ENCODE measurements at places on chromosomes 3 and 15.

DNA sequence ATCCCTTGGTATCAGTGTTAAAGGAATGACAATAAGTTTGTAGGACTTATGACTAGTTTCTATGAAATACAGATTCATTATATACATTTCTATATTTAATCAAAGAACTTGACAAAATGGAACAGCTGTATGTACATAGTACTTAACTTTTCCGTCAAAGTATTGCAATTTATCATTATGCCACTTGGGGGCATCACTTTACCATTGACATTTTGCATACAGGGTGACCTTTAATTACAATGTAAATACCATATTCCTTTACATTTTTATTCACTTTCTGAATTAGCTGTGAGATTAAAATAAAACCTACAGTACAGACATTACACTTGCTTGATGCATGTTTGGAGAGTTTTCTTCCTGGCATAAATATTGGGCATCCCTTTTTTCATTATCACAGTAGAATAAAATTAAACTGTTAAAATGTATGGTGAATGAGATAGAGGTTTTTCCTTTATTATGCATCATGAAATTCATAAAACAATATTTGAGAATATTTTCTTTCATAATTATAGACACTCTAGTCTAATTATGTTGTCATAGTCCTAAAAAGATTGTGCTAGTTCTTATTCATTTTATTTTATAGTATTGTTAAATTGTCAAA lies 6.9 kb downstream of the NEK11 start:
- DNase-seq: no peak

- DNase-seq: no peak
Measured at GRCh38 chr15:53434174-53434678, 325.2 kb downstream of the WDR72 start.

DNA sequence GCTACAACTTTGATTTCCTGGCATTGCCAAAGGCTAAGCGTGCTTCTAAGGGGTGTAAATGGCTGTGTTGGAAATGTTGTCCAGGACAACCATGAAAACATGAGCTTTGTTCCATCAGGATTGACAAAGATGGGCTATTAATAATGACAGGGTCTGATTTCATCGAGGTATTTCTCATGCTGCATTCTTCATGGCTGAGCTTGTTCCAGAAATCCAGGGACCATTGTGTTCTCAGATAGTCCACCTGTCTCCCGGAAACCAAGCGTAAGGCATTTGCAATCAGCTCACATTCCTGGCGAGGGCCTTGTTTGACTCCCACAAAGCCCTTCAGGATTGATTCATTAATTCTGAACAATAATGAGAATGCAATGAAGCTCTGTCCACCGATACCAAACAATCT lies 111.3 kb downstream of the CD47 start:
- no peak for DNase-seq

DNA sequence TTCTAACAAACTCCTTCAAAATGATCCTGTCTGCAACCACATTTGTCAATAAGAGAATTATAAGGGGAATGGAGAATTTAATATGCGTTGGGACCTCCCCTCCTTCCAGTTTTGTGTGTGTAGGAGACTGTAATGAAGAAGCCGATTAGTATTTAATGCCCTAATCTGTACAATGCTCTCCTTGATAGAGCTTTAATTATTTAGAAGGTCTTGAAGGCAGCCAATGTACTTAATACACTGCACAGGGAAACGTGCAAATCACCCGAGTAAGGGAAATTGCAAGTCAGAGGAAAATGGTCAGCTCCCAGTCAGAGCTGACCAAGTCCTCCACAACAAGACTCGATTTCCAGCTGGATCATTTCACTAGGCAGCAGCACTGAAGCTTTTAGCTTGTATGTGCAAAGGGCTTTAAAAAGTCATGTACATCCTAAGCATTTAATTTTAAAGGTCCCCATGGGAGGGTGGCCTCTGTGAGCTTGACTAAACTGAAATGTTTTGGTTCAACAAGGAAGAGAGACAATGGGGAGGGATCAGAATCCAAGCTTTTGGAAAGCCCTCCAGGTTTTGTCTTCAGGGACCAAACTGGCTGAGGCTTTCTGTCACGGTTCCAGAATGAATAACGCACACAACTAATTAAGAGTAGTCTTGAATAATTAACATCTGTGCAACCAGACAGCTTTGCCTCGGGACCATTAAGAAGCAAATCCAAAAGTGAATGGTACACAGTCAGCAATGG lies 159.8 kb upstream of the MITF start:
- no peak for DNase-seq

GRCh38 chr3:46187341-46187700 lies 20.8 kb downstream of the CCR1 start:
- DNase-seq: no peak

- DNase-seq: no peak
Measured at GRCh38 chr3:134309987-134310700, 59.5 kb upstream of the RYK start.

- no peak for DNase-seq
Measured at GRCh38 chr3:53845103-53845880, 927 bp downstream of the CHDH start.

DNA sequence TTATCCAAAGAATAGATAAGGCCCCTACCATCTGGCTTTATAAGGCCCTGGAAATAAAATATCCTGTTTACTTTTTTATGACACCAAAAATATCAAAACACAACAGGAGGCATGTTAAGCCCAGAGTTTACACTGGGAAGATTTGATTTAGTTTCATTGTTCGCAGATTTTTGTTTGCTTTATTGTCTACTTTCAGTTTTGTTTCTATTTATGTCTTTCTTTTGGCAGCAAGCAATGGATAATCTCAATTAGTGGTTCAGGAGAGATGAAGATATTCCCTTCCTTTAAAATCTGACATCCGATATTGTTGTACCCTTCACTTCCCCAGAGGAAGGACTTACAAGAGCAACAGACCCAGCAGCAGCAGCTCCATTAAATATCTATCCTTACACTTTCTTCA lies 249.4 kb upstream of the ARPP21 start:
- no peak for DNase-seq

- no peak for DNase-seq
Measured at GRCh38 chr3:53806182-53807116, 39.8 kb downstream of the CHDH start.

DNA sequence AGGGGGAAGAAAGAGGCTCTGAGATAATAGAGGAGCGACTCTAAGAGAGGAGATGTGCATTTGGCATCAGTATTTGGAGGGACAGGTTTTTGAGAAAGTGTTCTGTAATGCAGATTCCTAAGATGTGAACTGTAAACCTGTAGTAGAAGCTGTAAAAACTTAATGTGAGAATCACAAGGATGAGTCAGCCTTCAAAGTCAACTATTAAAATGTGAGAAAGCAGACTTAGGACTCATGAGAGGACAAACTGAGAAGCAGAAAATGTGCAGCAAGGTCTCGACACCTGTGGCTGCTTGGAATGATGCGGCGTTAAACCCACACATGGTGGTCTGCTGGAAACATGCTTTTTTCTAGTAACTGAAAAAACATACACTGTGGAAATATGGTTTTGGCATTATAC lies 36.0 kb downstream of the USP13 start:
- DNase-seq: no peak

DNA sequence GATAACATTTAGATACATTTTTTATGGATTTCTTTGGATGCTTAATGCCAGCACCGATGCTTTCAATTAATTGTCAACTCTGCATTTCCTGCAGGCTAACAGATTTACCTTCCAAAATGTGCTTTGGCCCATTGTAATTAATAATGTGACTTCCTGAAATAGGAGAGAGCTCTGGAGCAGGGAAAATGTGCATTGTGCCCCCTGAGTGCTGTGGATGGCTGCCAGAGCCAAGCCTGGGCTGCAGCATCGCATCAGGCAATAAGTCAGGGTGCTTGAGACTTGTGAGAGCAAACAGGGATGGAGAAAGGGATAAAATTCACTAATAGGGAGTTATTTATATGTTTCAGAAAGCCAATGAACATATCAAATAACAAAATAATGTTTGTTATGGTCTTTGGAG lies 133.8 kb downstream of the MOBP start:
- DNase-seq: no peak

DNA sequence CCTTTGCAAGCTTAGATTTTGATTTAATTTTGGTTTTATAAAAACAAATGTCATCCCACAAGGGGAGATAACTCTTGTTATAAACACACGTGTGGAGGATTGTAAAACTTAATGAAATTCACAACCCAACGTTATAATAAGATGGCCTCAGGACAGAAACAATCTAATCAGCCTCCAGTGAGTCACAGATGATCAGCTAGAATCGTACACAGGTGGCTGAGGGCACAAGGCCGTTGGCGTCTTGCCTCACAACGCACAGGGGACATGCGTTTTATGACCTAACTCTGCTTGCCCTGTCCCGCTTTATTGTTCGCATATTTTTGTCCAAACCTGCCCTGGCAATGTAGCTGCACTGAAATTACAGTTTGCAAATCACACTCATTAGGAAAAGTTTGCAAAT lies 121.9 kb upstream of the PDZRN3 start:
- DNase-seq: no peak

GRCh38 chr15:60918234-60918959 lies 310.7 kb downstream of the RORA start:
- no peak for DNase-seq

DNA sequence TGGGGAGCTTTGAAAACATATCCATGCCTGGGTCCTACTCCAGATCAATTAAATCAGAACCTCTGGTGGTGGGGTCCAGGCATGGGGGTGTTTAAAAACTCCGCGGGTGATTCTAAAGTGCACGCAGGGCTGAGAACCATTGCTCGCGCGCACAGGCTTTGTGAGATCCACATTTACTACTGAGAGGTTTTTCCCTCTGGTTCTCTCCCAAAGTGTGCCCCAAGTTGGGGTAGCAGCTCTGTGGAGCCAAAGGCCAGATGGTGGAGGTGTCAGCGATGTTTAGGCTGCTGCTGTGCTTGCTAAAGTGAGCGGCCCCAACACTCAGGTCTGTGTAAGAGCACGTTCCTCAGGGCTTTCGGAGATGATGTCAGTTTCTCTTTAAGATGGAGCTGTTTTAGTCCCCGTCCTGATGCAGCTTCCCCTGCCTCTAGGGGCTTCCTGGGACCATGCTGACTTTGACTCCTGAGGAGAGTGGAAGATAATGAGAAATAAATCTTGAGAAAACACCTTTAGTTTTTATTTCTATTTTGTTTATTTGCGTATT lies 13.4 kb upstream of the MAGEF1 start:
- DNase-seq: no peak

GRCh38 chr15:61099020-61099810 lies 129.9 kb downstream of the RORA start:
- no peak for DNase-seq

DNA sequence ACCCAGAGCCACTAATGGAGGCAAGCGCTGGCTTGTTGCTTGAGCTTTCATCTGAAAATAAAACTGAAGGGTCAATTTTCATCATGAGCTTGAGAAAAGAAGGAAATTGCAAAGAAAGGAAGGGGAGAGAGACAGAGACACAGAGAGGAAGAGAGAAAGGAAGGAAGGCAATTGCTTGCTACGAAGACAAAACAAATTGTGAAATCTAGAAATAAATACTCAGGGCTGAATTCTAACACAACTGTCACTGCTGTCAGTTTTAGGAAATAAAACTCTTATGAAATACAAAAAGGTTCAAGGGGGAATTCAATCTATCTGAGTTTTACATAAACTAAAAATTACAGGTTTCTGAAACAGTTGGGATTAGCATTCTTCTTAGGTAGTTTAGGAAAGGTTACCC lies 36.7 kb downstream of the FOXP1 start:
- DNase-seq: no peak

GRCh38 chr3:144167634-144168033 lies 196.0 kb downstream of the DIPK2A start:
- DNase-seq: no peak

- no peak for DNase-seq
Measured at GRCh38 chr15:35566991-35567390, 21.0 kb upstream of the DPH6 start.

GRCh38 chr3:55185380-55185779 lies 257.5 kb upstream of the LRTM1 start:
- no peak for DNase-seq

GRCh38 chr15:49410641-49411040 lies 12.4 kb upstream of the FGF7 start:
- DNase-seq: no peak

DNA sequence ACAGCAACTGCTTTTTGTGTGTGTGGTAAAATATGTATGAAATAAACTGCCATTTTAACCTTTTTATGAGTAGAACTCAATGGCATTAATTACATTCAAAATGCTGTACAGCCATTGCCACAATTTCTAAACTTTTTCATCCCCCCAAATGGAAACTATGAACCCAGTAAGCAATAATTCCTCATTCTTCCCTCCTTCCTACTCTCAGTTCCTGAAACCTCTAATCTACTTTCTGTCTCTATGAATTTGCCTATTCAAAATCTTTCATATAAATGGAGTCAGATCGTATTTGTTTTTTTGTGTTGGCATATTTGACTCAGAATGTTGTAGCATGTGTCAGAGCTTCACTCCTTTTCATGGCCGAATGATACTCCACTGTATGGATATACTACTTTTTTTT lies 5.3 kb upstream of the BLM start:
- no peak for DNase-seq

DNA sequence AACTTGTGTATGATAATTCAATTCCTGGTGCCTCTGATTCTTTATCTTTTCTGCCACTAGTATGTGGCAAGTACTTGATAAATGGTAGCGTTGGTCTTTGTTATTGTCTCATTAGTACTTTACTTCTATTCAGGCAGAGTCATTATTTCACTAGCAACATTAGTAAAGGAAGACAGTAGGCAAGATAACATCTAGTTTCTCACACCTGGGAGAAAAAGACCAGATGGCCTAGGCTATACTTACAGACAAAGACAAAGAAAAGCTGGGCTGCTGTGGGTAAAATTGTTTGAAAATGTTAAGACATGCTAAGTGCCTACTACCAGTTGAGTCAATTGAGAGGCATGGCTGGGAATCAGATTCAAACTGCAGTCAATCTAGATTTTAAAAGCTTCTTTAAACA lies 198.7 kb upstream of the CMC1 start:
- DNase-seq: no peak

- DNase-seq: no peak
Measured at GRCh38 chr3:4754180-4755086, 224.8 kb upstream of the BHLHE40 start.
